ENCODE measurements at places on chromosomes 4 and X. TPM values are rescaled to one million over a fixed set of nuclear protein-coding genes. Genes with fewer than 3 reads are reported as not detected.

- H3K27me3 ChIP-seq: no peaks in the 10 kb centered on the region
- no peak for DNase-seq
- H3K36me3 ChIP-seq: no peaks in the 10 kb centered on the region
- H3K4me3 ChIP-seq: no peak overlapping the region
- no peak overlapping the region for H3K27ac ChIP-seq
Observed at GRCh38 chr4:54215379-54216077, 13.6 kb upstream of the PDGFRA start.

The DOK7 gene
- total RNA-seq: not detected

DNA sequence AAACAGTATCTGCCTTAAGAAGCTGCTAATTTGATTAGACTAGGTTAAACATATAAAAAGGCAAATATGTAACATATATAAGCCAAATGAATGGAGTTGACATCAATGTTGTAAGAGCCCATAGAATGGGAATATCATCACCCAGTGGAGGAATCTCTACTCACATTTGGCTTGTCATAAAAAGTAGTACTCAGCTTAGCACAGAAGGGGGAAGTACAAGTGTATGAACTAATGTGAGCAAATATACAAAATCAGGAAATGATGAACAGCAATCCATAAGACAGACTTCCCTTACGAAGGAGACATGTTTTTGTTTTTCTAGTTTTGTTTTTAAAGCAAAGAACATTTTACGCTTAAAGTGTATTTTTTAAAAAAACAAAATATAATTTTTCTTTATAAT, 74.9 kb downstream of the MAB21L2 start:
- no peak for DNase-seq
- no peaks in the 10 kb centered on the region for H3K36me3 ChIP-seq
- H3K27me3 ChIP-seq: no peaks in the 10 kb centered on the region
- no peak overlapping the region for H3K4me3 ChIP-seq
- H3K4me1 ChIP-seq: no peaks in the 10 kb centered on the region

The RTL3 gene
- total RNA-seq: 0.59 TPM

The SRPX gene
- 121 TPM for total RNA-seq

The HDX gene
- total RNA-seq: 6.6 TPM

DNA sequence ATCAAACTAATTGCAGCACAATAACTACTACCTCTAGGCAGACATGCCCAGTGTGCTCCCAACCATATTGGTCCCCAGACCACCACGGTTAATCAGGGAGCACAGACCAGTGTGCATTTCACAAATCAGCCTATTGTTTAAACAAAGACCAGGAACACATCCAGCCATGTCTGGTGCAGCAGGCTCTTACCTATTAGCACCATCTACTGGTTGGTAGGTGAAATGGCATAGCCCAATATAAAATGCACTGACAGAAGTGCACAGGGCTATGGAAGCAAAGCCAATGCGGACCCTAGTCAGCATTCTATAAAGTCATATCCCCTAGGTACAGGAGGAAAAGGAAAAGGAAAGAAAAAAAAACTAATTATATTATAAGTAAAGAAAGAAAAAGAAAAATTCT, 15.5 kb upstream of the CYLC1 start:
- H3K36me3 ChIP-seq: no peaks in the 10 kb centered on the region
- H3K27ac ChIP-seq: no peak overlapping the region
- H3K4me1 ChIP-seq: no peaks in the 10 kb centered on the region
- no peak for DNase-seq
- no peaks in the 10 kb centered on the region for H3K27me3 ChIP-seq
- H3K4me3 ChIP-seq: no peak overlapping the region

The APEX2 gene
- 8.0 TPM for total RNA-seq

- H3K4me3 ChIP-seq: no peak overlapping the region
- no peak overlapping the region for H3K27ac ChIP-seq
- DNase-seq: no peak
- H3K36me3 ChIP-seq: no peaks in the 10 kb centered on the region
- H3K4me1 ChIP-seq: no peaks in the 10 kb centered on the region
Observed at GRCh38 chr4:23455456-23456158, 434.2 kb downstream of the PPARGC1A start.

GRCh38 chr4:184053434-184053833, 148.3 kb downstream of the STOX2 start:
- H3K27me3 ChIP-seq: no peaks in the 10 kb centered on the region
- peaks cover 3% of the 10 kb centered on the region for H3K36me3 ChIP-seq
- no peak overlapping the region for H3K4me3 ChIP-seq
- DNase-seq: no peak
- H3K4me1 ChIP-seq: no peaks in the 10 kb centered on the region

DNA sequence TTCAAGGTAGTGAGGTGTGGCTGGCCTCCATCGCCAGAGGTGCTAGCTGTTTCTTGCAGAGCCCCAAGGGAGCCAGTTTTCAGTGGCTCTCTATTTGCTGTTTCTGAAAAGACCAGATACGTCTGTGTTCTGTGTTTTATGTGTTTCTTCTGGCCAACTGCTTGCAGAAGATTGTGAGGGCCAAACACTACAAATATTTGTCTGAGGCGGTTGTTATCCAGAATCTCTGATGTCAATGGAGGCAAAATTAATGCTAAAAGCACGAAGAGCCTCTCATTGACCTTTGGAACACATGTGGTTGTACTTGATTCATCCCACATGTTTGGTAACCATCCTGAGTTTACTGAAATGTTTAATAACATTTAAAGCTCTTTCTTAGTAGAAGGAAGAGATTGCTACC, 113.9 kb downstream of the CT47B1 start:
- no peaks in the 10 kb centered on the region for H3K27me3 ChIP-seq
- DNase-seq: peak; percentile 22
- H3K4me1 ChIP-seq: no peaks in the 10 kb centered on the region

DNA sequence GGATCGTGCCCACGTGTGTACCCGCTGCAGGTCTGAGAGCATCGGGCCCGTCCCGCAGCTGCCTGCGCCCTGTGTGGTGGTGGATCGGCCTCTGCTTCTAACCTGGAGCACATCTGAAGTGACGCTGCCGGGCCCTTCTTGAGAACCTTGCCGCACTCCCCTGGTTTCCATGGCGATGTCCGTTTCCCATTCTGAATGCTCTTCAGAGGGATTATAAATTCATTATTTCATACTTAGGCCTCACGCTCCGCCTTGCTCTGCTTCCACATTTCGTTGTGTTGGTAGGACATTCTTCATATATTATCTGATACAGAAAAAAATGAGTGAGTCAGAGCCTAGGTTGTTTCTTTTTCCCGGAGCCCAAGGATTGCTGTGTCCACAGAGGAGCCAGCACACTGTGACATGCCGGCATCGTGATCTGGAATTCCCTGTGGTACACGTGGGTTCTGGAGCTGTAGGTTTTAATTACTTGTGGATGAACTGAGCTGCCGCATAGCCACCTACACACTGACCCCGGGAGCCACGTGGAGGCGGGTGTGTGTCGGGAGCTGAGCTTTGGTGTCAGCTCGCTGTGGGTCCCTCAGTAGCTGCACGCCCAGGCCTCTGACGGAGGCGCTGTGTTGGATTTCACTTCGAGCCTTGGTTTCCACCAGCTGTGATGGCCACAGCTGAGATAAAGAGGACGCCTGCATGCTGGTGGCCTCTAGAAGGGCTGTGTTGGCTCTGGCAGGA, 63.4 kb downstream of the PSAPL1 start:
- DNase-seq: no peak
- peaks cover 37% of the 10 kb centered on the region for H3K4me1 ChIP-seq
- no peaks in the 10 kb centered on the region for H3K27me3 ChIP-seq
- H3K27ac ChIP-seq: peak overlapping the region; percentile 72
- H3K36me3 ChIP-seq: no peaks in the 10 kb centered on the region

GRCh38 chr4:184066584-184067300, 150.9 kb downstream of the ENPP6 start:
- H3K4me3 ChIP-seq: no peak overlapping the region
- peaks cover 9% of the 10 kb centered on the region for H3K36me3 ChIP-seq
- H3K27me3 ChIP-seq: no peaks in the 10 kb centered on the region
- no peak overlapping the region for H3K27ac ChIP-seq

- no peaks in the 10 kb centered on the region for H3K36me3 ChIP-seq
- no peak overlapping the region for H3K27ac ChIP-seq
- H3K4me1 ChIP-seq: no peaks in the 10 kb centered on the region
- no peak overlapping the region for H3K4me3 ChIP-seq
- no peaks in the 10 kb centered on the region for H3K27me3 ChIP-seq
Observed at GRCh38 chrX:1609311-1609710, 5.5 kb upstream of the ASMT start.

The IL9R gene
- total RNA-seq: not detected

GRCh38 chr4:133145758-133146573, 3.1 kb upstream of the PCDH10 start:
- H3K36me3 ChIP-seq: no peaks in the 10 kb centered on the region
- peak overlapping the region; percentile 53 for H3K27ac ChIP-seq
- H3K4me3 ChIP-seq: peak overlapping the region; percentile 41
- H3K27me3 ChIP-seq: peaks cover 29% of the 10 kb centered on the region

The BMPR1B gene
- 9.3 TPM for total RNA-seq

The JAKMIP1 gene
- total RNA-seq: 1.7 TPM

The BST1 gene
- total RNA-seq: 10.1 TPM

DNA sequence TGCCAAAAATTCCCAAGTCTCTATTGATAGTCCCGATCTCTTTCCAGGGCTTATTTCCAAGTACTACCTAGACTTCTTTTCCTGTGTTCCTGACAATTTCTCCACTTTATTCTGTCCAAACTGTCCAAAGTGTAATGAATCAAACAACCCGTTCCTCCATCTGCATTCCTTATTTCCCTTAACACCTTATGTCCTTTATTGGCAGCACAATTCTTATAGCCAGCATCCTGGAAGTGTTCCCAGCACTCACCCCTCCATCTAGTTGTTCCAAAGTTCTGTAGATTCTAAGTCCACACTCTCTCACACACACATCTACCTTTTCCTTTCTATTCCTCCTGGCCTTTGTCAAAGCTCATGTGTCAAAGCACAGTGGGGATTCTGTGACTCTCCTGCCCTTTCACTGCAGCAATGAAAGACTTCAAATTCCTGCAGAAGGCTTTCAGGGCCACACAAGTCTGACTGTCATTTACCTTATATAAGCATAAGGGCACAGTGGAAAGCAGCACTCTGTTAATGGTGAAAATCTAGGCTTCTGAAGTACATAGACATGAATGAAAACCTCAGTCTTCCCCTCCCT, 22.1 kb downstream of the LIMCH1 start:
- no peak overlapping the region for H3K4me3 ChIP-seq
- H3K36me3 ChIP-seq: no peaks in the 10 kb centered on the region
- H3K27ac ChIP-seq: no peak overlapping the region
- no peak for DNase-seq
- no peaks in the 10 kb centered on the region for H3K27me3 ChIP-seq
- no peaks in the 10 kb centered on the region for H3K4me1 ChIP-seq

- H3K27me3 ChIP-seq: no peaks in the 10 kb centered on the region
- no peaks in the 10 kb centered on the region for H3K36me3 ChIP-seq
- DNase-seq: no peak
- H3K4me3 ChIP-seq: no peak overlapping the region
- H3K4me1 ChIP-seq: peaks cover 7% of the 10 kb centered on the region
- no peak overlapping the region for H3K27ac ChIP-seq
Observed at GRCh38 chrX:41022566-41022965, 62.7 kb upstream of the USP9X start.

GRCh38 chr4:109206620-109207019, 95.8 kb downstream of the COL25A1 start:
- no peaks in the 10 kb centered on the region for H3K4me1 ChIP-seq
- H3K27ac ChIP-seq: no peak overlapping the region
- no peaks in the 10 kb centered on the region for H3K27me3 ChIP-seq

GRCh38 chr4:5209862-5210261, 158.6 kb downstream of the STK32B start:
- no peak overlapping the region for H3K4me3 ChIP-seq
- no peaks in the 10 kb centered on the region for H3K36me3 ChIP-seq
- DNase-seq: no peak
- peaks cover 2% of the 10 kb centered on the region for H3K4me1 ChIP-seq
- no peak overlapping the region for H3K27ac ChIP-seq
- H3K27me3 ChIP-seq: no peaks in the 10 kb centered on the region

DNA sequence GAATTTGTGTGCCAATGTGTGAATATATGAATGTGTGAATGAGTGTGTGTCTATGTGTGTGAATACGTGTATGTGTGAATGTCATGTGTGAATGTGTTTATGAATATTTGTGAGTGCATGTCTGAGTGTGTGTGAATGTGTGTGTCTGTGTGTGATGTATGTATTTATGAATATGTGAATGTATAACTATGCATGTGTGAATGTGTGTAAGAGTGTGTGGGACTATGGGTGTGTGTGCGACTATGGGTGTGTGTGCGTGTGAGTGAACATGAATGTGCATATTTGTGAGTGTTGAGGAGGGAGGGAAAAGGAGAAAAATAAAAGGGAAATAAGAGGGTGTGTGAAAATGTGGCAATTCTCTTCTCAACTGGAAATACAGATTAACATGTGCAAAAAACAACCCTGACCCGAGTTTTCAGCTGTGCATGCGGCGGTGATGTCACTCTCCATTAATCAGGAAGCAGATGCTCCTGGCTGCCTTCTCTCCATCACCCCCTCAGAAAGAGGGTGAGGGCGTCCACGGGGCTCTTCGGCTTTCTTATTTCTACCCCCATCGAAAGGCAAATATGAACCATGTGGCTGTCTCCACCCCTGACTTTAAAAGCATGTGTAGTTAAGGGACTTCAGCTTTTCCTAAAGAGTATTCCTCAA, 219.8 kb downstream of the MAML3 start:
- H3K4me3 ChIP-seq: no peak overlapping the region
- H3K4me1 ChIP-seq: no peaks in the 10 kb centered on the region
- no peak overlapping the region for H3K27ac ChIP-seq
- no peak for DNase-seq
- H3K27me3 ChIP-seq: no peaks in the 10 kb centered on the region
- H3K36me3 ChIP-seq: no peaks in the 10 kb centered on the region

The DGAT2L6 gene
- total RNA-seq: not detected

The NPY5R gene
- 0.39 TPM for total RNA-seq

DNA sequence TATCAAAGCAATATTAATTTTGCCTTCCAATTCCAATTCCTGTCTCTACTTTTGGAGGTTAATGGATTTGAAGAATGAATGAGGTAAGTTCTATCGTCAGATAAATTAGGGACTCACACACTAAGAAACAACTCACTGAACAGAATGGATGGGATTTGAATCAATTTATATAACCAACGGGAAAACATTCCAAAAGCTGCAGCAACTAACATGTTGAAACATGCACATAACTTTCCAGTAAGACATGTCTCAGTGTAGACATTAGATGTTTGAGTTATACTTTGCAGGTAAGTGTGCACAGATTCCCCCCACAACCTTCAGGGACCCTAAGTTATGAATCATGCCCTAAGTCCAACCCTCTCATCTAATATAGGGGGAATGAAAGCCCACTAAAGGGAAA, 34.3 kb downstream of the TFDP3 start:
- H3K36me3 ChIP-seq: no peaks in the 10 kb centered on the region
- no peak for DNase-seq
- H3K27me3 ChIP-seq: peaks cover 14% of the 10 kb centered on the region

DNA sequence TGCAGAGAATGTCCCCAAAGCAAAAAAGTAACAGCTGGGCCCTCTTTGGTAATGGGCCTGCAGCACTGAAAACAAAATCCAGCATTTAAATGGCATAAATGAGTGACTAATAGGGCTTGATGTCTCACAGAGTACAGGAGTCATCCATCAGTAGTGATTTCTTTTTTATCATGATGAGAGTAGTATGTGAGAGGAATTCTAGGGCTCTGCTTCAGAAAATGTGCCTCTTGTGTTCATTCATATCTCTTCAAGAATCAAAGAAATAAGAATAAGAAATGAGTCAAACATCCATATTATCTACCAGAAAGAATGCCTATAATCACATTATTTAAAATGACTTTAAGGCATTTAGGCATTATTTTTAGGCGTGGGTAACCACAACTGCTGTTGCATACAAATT, 792.9 kb upstream of the HTR2C start:
- DNase-seq: no peak
- no peak overlapping the region for H3K27ac ChIP-seq
- H3K4me1 ChIP-seq: no peaks in the 10 kb centered on the region

All from tibial nerve (tissue), 4 donors.